Activated T-cell treated with anti-CD3 and anti-CD28 coated beads, Interleukin-2, amount 50 U/mL, for 72 hours (primary cell): ENCODE measurements at places on chromosomes 5 and 9. TPM values are rescaled to one million over a fixed set of nuclear protein-coding genes. Genes with fewer than 3 reads are reported as not detected.

GRCh38 chr9:75186767-75187380 is 98.6 kb downstream of the OSTF1 start:
- H3K27me3 ChIP-seq = no peaks in the 10 kb centered on the region
- H3K27ac ChIP-seq = peak overlapping the region; percentile 61

GRCh38 chr9:69218166-69218565 is 44.1 kb downstream of the TJP2 start:
- no peaks in the 10 kb centered on the region for H3K4me1 ChIP-seq
- H3K36me3 ChIP-seq = no peaks in the 10 kb centered on the region
- DNase-seq = no peak
- H3K27me3 ChIP-seq = no peaks in the 10 kb centered on the region

DNA sequence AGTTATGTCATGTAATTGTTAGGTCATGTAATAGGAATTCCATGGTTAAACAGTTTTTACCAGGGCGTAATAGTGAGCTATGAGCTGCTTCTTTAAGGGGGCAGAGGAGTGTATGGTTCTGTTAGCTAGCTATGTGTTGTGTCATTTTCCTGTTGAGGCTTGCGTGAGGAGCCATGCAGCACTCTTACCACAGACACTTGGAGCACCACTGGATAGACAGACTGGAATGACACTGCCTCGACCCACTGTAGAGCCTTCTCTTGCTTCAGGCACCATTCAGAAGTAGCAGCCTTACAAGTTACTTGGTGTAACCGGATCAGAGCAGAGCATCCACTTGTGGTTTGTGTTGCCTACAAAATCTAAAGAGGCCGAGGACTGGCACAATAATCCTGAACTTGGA is 28.3 kb upstream of the STOM start:
- DNase-seq = no peak
- no peaks in the 10 kb centered on the region for H3K27me3 ChIP-seq
- H3K4me3 ChIP-seq = no peak overlapping the region
- no peak overlapping the region for H3K27ac ChIP-seq
- no peaks in the 10 kb centered on the region for H3K36me3 ChIP-seq
- peaks cover 5% of the 10 kb centered on the region for H3K4me1 ChIP-seq

GRCh38 chr9:101702257-101702656 is 36.2 kb downstream of the GRIN3A start:
- H3K27ac ChIP-seq = no peak overlapping the region
- H3K36me3 ChIP-seq = peaks cover 1% of the 10 kb centered on the region

DNA sequence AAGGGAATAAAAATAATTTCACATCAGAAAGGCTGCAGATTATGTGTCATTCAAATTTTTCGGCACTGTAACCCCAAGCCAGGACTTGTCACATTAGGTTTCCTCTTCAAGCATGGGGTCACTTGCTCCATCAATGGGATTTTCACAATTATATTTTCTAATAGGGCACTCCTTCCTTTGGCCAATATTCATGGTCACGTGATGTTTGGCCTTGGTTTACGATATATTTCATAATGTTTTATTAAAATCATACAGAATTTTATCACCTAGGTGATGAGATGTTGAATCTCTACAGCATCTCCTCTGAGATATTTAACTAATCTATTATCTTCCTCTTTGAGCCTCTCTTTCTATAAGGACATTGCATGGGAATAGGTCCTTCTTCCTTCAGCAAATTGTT is 523.5 kb upstream of the SEMA6A start:
- H3K27ac ChIP-seq = no peak overlapping the region
- no peak overlapping the region for H3K4me3 ChIP-seq
- no peaks in the 10 kb centered on the region for H3K27me3 ChIP-seq
- H3K4me1 ChIP-seq = no peaks in the 10 kb centered on the region

- peaks cover 38% of the 10 kb centered on the region for H3K4me1 ChIP-seq
- DNase-seq = no peak
- H3K36me3 ChIP-seq = no peaks in the 10 kb centered on the region
- H3K27me3 ChIP-seq = peaks cover 27% of the 10 kb centered on the region
These were observed 50.5 kb downstream of the CXXC5 start for GRCh38 chr5:139698490-139699146.

- H3K27ac ChIP-seq = no peak overlapping the region
- DNase-seq = no peak
- peaks cover 15% of the 10 kb centered on the region for H3K27me3 ChIP-seq
These were observed 2.8 kb downstream of the PLK2 start for GRCh38 chr5:58457050-58457449.

DNA sequence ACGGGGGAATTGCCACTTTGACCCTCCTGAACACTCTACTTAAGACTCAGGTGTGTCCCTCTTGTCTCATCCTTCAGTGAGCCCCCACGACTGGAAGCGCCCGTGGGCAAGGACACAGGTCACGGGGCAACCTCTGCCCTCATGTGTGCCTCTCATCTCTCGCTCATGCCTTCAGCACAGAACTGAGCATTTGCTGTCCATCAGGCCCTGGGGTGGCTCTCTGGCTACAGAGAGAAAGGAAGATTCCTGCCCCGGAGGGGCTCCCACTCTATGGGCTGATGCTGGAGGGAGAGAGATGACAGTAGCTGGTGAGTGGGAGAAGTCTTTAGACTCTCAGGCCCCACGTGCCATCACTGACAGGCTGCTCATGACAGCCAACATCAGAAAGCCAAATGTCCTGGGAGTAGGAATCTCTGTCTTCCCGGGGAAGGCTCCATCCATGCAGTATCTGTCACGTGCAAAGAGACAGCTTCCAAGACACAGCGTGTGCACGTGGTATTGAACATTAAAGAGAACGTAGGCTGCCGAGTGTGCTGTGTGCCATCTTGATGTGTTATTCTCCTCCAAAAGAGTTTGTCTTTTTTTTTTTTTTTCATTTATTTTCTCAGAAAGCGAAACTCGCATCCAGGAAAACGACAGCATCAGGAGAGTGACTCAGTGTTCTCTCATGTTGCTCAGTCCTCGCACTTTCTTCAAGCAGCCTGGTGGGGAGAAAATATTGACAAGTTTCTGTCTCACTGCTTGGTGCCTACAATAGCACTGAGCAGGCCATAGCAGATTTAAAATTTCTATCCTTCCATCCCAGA is 190.5 kb downstream of the GAS1 start:
- no peaks in the 10 kb centered on the region for H3K4me1 ChIP-seq
- DNase-seq = no peak
- H3K27me3 ChIP-seq = no peaks in the 10 kb centered on the region
- H3K36me3 ChIP-seq = no peaks in the 10 kb centered on the region
- no peak overlapping the region for H3K4me3 ChIP-seq
- no peak overlapping the region for H3K27ac ChIP-seq

DNA sequence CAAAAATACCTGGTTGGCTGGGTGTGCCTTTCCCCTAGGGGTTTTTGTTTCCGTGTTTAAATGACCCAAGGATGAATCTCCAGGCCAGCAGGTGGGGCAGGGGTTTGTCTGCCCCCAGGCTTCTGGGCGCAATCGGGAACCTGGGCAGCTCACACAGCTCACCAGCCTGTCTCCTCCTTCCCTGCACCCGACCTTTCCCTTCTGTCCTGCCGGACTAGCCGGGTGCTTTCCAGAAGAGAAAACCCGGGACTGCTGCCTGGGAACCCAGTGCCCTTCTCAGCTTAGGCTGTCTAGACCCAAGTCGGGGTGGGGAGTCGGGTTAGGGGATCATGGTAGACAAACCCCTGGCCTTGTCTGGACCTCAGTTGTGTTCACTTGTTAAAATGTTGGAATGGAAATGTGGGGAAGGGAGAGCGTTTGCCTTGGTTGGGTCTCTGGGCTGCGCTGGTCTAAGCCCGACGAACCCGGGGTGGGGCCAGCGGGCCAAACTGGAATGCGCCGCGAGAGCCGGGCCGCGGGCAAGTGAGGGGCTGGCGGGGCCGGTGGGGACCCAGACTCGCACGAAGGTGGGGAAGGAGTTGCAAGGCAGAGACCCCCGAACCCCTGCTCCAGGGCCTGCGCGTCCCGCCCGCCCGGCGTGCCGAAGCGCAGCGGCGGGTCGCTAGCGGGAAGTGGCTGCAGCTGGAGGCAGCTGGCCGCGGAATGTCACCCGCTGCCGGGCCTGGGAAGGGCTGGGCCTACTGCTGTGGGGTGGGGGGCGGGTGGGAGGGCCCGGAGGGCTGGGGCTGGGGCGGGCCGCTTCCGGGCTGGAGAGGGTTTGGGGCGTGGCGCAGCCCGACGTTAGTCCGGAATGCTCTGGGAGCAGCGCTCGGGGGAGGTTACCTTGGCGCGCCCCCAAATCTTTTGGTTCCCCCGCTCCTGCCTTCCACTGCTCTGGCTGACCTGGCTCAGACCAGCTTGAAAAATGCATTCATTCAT is 84.6 kb downstream of the DAB2IP start:
- H3K4me1 ChIP-seq = no peaks in the 10 kb centered on the region
- H3K27ac ChIP-seq = no peak overlapping the region
- H3K27me3 ChIP-seq = peaks cover 33% of the 10 kb centered on the region
- peak overlapping the region; percentile 29 for H3K4me3 ChIP-seq

- H3K27ac ChIP-seq = no peak overlapping the region
- H3K36me3 ChIP-seq = no peaks in the 10 kb centered on the region
- H3K27me3 ChIP-seq = no peaks in the 10 kb centered on the region
- no peak for DNase-seq
- H3K4me1 ChIP-seq = peaks cover 5% of the 10 kb centered on the region
These were observed 113.3 kb downstream of the MAPKAP1 start for GRCh38 chr9:125593581-125594222.

DNA sequence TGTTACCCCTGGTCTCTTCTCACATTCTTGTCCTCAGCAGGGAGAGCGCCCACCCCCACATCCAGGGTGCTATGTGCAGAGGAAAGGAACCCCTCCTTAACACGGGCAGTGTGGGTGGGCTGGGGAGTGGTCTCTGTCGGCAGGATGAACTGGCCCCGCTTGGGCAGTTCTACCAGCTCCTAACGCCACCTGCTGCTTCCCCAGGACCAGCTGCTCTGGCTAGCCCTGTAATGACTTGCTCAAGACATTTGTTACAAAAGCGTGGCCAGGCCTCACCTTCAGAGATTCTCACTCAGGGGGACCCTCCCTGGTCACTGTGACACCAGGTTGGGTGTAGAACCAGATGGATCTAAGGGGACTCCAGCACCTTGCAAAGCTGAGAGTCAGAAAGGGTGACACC is 82.4 kb downstream of the HMCN2 start:
- H3K27me3 ChIP-seq = no peaks in the 10 kb centered on the region
- no peak overlapping the region for H3K27ac ChIP-seq
- DNase-seq = no peak
- no peaks in the 10 kb centered on the region for H3K4me1 ChIP-seq
- H3K36me3 ChIP-seq = no peaks in the 10 kb centered on the region

GRCh38 chr5:124910354-124911016 is 164.0 kb upstream of the ZNF608 start:
- no peak overlapping the region for H3K27ac ChIP-seq
- no peak for DNase-seq
- H3K4me1 ChIP-seq = peaks cover 7% of the 10 kb centered on the region
- H3K4me3 ChIP-seq = no peak overlapping the region

DNA sequence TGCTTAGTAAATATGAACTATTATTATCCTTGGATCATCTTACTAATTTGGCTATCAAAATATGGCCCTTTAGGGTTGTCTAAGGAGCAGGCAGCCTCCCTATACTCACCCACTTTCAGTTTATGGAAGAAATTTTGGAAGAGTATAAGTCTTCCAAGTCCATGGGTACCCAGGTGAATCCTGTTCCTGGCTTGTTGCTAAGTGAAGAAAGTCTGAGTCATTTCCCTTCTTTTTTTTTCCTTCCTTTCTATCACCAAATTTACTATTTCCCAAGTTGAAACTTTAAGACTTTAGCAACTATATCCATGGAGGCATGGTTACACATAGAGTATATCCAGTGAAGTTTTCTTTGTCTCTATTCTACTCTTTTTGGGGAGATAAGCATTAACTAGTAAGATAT is 184.0 kb upstream of the ACTBL2 start:
- H3K4me1 ChIP-seq = no peaks in the 10 kb centered on the region
- H3K4me3 ChIP-seq = no peak overlapping the region
- DNase-seq = no peak
- H3K27me3 ChIP-seq = peaks cover 5% of the 10 kb centered on the region
- H3K27ac ChIP-seq = no peak overlapping the region

DNA sequence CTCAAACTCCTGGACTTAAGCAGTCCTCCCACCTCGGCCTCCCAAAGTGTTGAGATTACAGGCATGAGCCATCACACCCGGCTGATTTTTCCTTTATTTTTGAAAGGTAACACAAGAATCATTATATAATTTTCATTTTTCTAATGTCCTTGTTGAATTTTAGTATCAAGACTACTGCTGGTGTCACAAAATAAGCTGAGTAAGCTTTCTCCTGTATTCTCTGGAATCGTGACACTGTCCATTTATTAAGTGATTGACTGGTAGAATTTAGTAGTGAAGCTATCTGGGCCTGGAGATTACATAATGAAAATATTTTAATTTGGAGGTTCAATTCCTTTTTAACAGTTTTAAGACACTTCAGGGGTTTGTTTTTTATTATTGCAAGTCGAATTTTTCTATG is 9.5 kb downstream of the CDK20 start:
- H3K27me3 ChIP-seq = peaks cover 14% of the 10 kb centered on the region
- DNase-seq = no peak
- no peaks in the 10 kb centered on the region for H3K36me3 ChIP-seq
- no peak overlapping the region for H3K4me3 ChIP-seq

- H3K27ac ChIP-seq = no peak overlapping the region
- no peaks in the 10 kb centered on the region for H3K36me3 ChIP-seq
- H3K4me1 ChIP-seq = no peaks in the 10 kb centered on the region
These were observed 72.4 kb upstream of the MPDZ start for GRCh38 chr9:13351778-13352386.

DNA sequence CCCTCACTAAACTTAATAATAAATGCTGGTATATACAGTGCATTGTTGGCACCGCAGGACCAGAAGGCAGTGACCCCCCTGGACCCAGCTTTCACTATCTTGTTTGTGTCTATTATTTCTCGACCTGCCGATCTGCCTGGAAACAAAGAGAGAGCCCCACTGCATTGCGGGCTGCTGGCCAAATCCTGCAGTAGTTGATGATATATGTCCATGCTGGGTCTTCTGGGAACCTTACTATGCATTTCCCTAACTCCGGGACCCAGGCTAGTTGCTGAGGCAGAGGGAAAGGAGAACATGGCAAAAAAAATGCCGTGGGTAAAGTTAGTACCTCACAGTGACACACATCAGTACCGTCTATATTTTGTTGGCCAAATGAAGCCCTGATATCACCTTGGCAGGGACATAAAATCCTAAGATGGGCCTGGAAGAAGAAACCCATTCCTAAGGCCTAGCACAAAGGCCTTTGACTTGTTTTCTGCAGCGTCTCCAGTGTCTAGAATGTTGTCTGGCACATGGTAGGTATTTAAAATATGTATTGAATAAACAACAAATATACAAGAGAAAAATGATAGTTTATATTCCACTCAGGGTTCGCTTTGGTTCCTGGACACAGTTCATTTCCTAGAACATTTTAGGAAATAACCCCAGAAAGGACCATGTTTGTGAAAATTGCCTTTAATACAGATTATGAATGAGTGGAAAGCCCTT is 46.1 kb downstream of the NMUR2 start:
- H3K27ac ChIP-seq = no peak overlapping the region
- H3K4me1 ChIP-seq = no peaks in the 10 kb centered on the region
- peaks cover 8% of the 10 kb centered on the region for H3K27me3 ChIP-seq
- no peak overlapping the region for H3K4me3 ChIP-seq
- no peaks in the 10 kb centered on the region for H3K36me3 ChIP-seq

GRCh38 chr9:109319626-109320241 is 1.1 kb downstream of the EPB41L4B start:
- H3K4me1 ChIP-seq = peaks cover 9% of the 10 kb centered on the region
- H3K27ac ChIP-seq = no peak overlapping the region
- DNase-seq = peak; percentile 30
- H3K4me3 ChIP-seq = peak overlapping the region; percentile 79

The AK3 gene
- 36.9 TPM for total RNA-seq

The FBN2 gene
- total RNA-seq = not detected

The IL5 gene
- total RNA-seq = 1.3 TPM

The ADGRV1 gene
- total RNA-seq = 0.12 TPM

The PCDHGA1 gene
- 0.05 TPM for total RNA-seq
